ENCODE measurements at places on chromosomes 5 and 9. TPM values are rescaled to one million over a fixed set of nuclear protein-coding genes. Genes with fewer than 3 reads are reported as not detected.

CCDC183 gene
- total RNA-seq: 1.7 TPM

TRAF2 gene
- 6.4 TPM for total RNA-seq

GNAQ gene
- total RNA-seq: 43.8 TPM

SLC22A5 gene
- 2.2 TPM for total RNA-seq

TMEM252 gene
- not detected for total RNA-seq

FBP2 gene
- total RNA-seq: not detected

PCDHGC5 gene
- total RNA-seq: not detected

CARTPT gene
- total RNA-seq: not detected

IL13 gene
- 0.31 TPM for total RNA-seq

BRD3OS gene
- 3.6 TPM for total RNA-seq

GRM6 gene
- total RNA-seq: not detected

IFNA21 gene
- total RNA-seq: not detected

ZDHHC21 gene
- 7.1 TPM for total RNA-seq

FAT2 gene
- total RNA-seq: not detected

TMC1 gene
- total RNA-seq: 0.52 TPM

TTC1 gene
- 20.1 TPM for total RNA-seq

BAAT gene
- total RNA-seq: 0.10 TPM

SH3GL2 gene
- under 0.01 TPM for total RNA-seq

AK8 gene
- 0.63 TPM for total RNA-seq

CARD9 gene
- total RNA-seq: 8.5 TPM

FAM174A gene
- total RNA-seq: 7.8 TPM

CTXN3 gene
- not detected for total RNA-seq

TAF1L gene
- under 0.01 TPM for total RNA-seq
